IPS DF 6.9 (cell line): ENCODE measurements at places on chromosomes 3 and 15.

- DNase-seq, result no peak
These were observed 81.1 kb downstream of the LRRK1 start for GRCh38 chr15:101000271-101000681.

- DNase-seq, result peak; percentile 68
These were observed 3.9 kb downstream of the CRYGS start for GRCh38 chr3:186540221-186540834.

DNA sequence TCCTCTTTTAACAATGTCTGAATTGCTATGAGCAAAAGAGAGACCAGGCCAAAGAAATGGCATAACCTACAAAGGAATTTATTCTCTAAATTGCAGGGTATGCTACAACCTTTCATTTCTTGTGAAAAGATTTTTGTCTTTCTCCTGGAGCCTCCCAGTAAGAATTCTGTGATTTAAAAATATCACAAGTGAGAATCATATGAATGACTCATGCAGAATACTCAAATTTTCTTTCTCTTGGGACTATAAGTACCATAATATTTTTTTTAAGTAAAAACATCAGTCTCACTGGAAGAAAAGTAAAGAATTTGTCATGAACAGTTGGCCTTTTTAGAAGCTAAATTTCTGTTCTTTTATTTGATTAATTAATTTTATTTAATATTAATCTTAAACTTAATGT lies 26.3 kb downstream of the SYNPR start:
- DNase-seq, result no peak

- DNase-seq, result no peak
These were observed 3.3 kb downstream of the PLA2G4F start for GRCh38 chr15:42152921-42153698.

DNA sequence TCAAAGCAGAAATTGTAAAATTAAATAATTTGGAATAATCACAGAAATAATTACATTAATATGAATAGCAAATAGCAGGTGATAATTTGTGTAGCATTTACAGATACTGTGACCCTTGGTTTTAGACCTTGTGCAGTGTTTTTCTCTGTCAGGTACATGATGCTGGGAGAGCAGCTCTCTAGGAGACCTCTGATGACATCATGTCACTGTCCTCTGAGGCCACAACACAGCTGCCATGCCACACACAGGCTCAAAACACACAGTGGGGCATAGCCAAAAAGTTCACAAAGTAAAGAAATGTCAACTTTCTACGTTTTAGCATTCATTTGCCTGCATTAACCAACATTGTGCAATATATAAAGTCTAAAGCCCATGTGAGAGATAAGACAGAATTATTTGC lies 71.8 kb upstream of the ZBTB20 start:
- DNase-seq, result no peak

DNA sequence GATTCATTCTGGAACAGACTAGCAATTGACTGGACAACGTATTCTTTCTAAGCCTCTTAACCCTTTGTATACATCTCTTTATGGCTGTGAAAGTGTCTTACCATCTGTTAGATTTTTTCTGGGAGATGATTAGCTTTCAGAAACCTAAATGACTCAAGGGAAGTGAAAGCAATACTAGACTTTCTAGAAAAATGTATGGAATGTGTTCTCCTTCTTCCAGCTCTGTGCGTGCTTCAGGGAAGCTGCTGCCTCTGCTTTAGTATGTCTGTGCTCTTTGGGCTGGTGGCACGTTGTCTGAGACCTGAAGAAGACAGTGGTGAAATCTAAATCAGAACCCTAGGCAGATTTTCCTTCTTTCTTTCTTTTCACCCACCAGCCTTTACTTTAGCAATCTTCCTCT lies 89.5 kb downstream of the ITPR1 start:
- no peak for DNase-seq
